ENCODE measurements at places on chromosomes 3 and 15. TPM values are rescaled to one million over a fixed set of nuclear protein-coding genes. Genes with fewer than 3 reads are reported as not detected.

- no peak for DNase-seq
Observed at GRCh38 chr3:156507285-156507684, 47.6 kb downstream of the SSR3 start.

GRCh38 chr15:79989682-79990081 lies 18.7 kb upstream of the BCL2A1 start:
- no peak for DNase-seq

- DNase-seq: no peak
Observed at GRCh38 chr3:139602003-139602402, 62.5 kb upstream of the RBP1 start.

GRCh38 chr3:141544697-141545096 lies 57.9 kb downstream of the RASA2 start:
- DNase-seq: peak; percentile 47

DNA sequence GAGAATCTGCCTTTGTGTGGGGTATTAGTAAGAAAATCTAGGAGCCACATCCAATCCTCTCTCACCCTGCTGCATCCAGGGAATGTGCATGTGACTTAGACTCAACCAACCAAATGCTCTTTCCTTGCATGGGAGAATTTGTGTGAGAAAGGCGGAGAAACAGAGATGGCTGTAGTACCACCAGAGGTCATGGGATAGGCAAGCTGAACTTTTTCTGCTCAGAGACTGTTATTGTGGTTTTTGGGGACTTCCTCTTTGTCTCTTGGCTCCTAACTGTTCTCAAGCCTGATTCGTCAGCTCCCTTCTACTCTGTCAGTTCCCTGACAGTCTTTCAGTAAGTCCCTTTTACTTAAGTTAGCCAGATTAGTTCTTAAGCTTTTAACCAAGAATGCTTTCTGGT lies 2.6 kb upstream of the ZSCAN2 start:
- no peak for DNase-seq

DNA sequence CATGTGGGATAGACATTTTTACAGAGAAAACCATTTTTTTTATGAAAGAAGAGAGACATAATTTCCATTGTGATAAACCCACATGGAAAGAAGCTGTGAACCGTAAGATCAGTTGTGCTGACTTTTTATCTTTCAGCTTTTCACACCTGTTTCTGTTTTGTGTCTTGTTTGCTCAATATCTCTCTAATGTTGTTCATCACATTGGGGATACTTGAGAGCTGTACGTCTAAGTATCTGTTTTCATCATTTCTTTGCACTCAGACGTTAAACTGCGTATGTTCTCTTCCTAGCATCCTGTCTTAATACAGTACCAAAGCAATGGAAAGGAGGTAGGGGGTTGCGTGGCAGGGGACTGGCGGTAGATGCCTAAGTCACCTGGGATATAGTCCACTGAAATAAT lies 449.0 kb downstream of the NAALADL2 start:
- no peak for DNase-seq

CXCR6 gene
- not detected for total RNA-seq

PLIN1 gene
- total RNA-seq: not detected
